ENCODE measurements at places on chromosomes 11 and 22.

DNA sequence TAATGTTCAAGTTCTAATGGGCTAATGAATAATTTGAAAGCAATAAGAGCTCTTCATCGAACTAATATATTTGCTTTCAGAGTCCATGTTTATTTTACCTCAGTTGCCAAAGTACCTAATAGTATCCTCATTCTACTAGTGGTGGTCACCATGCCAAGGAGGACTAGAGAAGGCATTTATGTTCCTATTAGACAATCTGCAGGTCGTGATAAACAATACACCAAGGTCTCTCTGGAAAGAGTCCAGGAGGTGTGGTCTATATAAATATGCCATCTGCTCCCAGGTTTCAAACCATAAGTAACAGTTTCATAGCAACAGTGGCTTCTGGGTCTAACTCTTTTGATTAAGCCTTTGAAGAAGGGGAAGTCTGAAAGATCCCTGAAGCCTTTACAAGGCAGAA is 42.9 kb downstream of the ARFGAP3 start:
- no peak for DNase-seq

DNA sequence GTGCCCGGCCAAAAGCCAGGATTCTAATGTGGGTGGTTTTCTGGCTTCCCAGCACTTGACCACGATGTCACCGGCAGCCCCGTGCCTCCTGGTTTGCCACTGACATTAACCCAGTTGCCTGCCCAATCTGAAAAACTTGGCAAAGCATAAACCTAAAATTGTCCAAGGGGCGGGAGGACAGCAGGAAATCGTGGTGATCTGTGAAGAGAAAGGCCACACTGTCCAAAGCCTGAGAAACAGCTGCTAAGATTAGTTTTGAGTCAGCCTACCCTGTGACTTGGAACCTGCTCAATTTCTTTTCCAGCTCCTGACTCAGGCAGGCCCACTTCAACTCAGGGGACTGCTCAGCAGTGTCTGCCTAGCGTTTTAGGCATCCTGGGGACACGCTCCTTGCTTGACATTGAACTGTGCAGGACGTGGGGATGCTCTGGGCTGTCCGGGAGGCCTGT is 8.2 kb upstream of the F2 start:
- no peak for DNase-seq

DNA sequence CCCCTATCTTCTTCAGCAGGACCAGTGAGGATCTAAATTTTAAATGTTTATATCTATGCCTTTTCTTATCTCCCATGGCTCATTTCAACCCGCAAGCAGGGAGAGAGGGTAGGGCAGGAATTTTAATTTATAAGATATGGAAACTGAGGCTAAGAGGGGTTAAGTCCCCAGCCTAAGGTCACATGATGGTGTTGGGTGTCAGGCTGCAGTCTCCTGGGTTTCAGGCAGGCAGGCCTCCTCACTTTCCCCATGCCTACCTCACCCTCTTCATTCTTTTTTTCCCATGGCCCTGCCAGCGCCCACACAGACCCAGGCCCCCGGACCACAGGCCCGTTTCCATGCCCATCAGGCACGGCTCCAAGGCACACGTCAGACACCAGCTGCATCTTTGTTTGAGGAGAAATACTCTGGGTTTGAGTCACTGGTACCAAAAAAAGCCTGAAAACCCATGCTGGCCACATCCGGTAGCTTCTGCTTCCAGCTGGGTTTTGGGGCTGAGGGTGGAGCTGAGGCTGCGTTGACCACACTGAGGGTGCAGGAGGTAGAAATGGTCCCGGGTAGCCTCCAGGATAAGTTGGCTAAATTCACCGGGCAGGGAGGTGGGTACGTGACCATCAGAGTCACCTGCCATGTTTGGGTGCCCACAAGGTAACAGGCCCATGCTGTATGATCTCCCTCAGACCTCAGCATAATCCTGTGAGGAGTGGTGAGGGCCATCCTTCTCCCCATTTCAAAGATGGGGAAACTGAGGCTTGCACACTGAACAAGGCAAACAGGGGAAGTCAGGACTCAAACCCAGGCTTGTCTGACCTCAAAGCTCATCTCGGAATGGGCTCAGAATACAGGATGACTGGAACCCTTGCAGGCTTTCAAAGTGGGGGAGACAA is 7.5 kb downstream of the CRYBB1 start:
- DNase-seq: no peak

- DNase-seq: no peak
These were observed 3.7 kb upstream of the CLCF1 start for GRCh38 chr11:67376873-67377808.

DNA sequence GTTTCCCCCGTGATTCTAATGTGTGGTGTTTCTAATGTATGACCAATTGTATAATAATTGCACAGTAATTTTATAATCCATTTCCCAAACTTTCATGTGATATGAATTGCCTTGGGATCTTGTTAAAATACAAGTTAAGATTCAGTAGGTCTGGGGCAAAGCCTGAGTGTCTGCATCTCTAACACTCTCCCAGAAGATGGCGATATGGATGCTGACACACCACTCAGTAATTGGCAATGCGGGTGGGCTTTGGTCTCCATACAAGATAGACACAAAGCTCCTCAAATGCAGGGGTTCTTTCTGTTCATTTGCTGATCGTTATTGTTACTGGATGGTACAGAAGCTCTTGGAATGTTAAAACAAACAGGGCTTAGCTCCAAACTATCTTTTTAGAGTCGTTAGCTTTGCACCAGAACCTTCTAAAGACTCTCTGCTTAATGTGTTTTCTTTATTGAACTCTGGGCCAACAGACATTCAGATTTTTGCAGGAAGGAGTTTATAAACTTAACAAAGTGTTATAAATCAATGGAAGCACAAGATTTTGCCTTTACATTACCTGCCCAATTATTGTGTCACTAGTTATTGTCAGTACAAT is 45.4 kb upstream of the ANO3 start:
- DNase-seq: no peak

- peak; percentile 22 for DNase-seq
These were observed 23.2 kb downstream of the CAPN1 start for GRCh38 chr11:65204646-65205601.

DNA sequence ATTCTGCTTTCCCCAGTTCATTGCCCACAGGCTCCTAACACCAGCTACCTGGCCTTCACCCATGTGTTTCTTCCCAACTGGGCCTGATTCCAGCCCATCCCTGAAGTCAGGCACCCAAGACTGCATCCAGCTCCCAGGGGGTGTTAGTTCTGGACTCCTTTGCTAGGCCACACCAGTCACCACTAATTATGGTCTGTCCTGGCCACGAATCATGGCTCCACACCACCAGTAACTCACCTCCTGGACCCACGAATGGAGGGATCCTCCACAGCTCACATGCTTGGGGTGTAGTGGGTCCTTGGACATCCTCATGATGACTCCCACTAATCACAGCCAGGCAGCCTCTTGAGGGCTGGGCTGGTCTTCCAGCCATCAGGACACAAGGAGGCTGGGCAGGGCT is 3.6 kb upstream of the RASL10A start:
- no peak for DNase-seq

DNA sequence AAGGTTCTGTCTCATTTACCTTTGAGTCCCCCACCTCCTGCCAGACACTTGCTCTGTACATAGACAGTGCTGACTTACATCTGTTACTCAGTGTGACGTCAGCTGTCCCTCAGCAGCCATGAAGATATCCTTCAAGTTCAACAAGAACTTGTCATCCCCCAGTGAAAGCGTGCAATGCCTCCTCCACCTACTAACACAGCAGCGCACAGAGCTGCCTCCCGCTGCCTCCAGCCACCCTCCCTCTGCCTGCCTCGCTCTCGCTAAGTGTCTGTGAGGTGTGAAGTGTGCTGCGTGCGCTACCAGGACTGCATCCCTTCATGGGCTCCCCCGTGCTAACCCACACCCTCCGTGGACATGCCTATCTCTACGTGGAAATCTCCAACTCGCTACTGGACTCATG is 621.4 kb downstream of the BRD1 start:
- DNase-seq: no peak

GRCh38 chr22:48941033-48941902 is 886.4 kb downstream of the BRD1 start:
- DNase-seq: no peak

GRCh38 chr11:59197991-59198390 is 14.7 kb downstream of the MPEG1 start:
- no peak for DNase-seq

DNA sequence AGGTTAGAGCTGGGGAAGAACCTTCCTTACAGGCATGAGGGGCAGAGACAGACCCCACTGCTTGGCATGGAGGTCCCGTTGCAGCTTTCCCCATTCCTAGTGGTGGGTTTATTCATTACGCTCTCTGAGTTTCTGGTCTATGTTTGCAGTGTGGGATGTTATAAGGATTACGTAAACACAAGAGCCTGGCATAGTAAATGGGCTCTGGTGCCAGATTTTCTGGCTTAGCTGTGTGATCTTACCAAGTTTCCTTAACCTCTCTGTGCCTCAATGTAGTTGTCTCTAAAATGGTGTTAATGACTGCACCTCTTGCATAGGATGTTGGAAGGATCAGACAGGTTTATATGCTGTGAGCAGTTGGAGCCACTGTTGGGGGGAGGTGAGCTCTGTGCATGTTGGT is 15.1 kb downstream of the DTX4 start:
- no peak for DNase-seq

GRCh38 chr22:17639247-17639741 is 737 bp downstream of the BCL2L13 start:
- no peak for DNase-seq

GRCh38 chr11:100673063-100673462 is 14.0 kb upstream of the ARHGAP42 start:
- DNase-seq: no peak

- no peak for DNase-seq
These were observed 15.0 kb downstream of the LRRC32 start for GRCh38 chr11:76655501-76656049.

GRCh38 chr11:122745111-122745510 is 89.6 kb downstream of the UBASH3B start:
- DNase-seq: no peak

- DNase-seq: no peak
These were observed 23.2 kb upstream of the UBASH3B start for GRCh38 chr11:122632181-122632824.

- DNase-seq: no peak
These were observed 12.9 kb downstream of the STARD10 start for GRCh38 chr11:72781063-72781312.

- peak; percentile 89 for DNase-seq
These were observed at the start of the genes CWC15 and KDM4D for GRCh38 chr11:94973099-94973968. Gene CWC15 (minus strand): TSS chr11:94973556. CDS start chr11:94972185, 1,371 bp downstream. Gene KDM4D (plus strand): TSS chr11:94973709. CDS start chr11:94997373, 23,664 bp downstream.

DNA sequence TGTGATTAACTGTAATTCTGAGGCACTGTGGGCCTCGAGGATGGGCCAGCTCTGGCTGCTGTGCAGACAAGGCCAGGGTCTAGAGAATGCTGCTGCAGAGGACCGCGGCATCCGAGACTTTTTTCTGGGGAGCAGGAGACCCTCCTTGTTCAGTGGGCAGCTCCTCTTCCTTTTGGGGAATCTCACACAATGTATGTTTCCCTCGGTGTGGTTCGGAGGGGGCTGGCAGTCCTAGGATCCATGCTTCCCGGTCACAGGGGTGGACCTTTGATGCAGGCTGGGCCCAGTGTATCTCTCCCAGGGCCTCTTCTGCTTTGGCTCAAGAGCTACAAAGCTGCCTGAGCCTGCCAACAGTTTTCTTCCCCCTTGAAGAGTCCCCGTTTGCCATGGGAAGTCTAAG is 31.5 kb downstream of the MYEOV start:
- no peak for DNase-seq

DNA sequence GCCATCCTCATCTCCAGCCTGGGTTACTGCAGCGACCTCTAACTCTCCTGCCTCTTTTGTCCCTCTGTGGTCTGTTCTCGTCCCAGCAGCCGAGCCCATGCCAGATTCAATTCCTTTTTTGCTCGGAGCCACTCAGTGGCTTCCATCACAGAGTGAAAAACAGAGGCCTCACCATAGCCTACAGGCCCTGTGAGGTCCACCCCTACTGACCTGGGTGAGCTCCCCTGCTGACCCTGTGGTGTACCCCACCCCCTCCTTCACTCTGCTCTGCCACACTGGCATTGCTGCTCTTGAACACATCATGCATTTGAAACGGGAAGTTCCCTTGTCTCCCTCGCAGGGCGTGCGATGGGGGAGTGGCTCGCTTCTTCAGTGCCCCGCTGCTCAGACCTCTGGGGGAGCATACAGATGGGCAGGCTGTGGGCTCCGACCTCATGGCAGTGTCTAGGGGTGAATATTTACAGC is 2.1 kb downstream of the AIP start:
- DNase-seq: no peak

- DNase-seq: no peak
These were observed 83.0 kb downstream of the PPP6R3 start for GRCh38 chr11:68543594-68543993.

GRCh38 chr22:17097062-17097461 is 12.3 kb downstream of the IL17RA start:
- DNase-seq: no peak

DNA sequence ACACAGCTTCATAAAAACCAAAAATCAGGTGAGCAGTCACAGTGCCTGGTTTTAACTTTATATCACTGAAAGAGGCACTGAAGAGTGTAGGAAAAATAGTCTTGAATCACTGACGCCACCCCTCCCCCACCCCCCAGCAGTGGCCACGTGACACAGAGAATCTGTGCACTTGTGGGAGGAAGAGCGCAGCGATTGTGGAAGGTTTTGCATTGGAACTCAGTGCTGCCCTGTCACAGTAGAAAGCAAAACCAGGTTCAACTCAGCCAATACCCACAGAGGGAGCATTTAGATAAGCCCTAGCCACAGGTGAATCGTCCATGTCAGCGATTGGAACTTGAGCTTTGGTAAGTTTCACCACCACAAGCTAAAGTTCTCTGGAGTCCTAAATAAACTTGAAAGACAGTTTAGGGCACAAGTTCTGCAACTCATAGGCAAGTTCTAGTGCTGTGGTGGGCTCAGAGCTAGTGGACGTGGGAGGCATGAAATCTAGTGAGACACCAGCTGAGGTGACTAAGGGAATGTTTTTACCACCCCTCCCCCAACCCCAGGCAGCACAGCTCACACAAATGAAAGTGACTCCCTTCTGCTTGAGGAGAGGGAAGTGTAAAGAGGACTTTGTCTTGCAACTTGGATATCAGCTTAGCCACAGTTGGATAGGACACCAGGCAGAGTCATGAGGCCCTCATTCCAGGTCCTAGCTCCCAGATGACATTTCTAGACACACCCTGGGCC is 13.3 kb downstream of the OR52B2 start:
- DNase-seq: no peak

GRCh38 chr22:22838148-22838786 is 49.3 kb upstream of the IGLL5 start:
- DNase-seq: no peak

DNA sequence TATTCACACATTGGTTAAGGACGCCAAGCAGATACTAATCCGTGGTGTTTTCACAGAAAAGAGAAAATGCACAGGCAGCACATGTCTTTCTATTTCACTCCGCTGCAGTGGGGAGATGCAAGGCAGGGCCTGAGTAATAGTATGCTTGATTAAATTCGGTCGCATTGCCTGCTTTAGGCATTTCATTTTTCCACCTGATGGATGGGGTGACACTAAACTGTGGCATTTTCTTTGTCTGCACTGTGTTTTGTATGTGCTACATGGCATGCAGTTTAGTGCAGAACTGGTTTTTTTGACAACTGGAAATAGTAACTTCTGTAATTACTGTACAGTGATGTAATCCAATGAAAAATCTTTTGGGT is 94.9 kb downstream of the SLC17A6 start:
- no peak for DNase-seq

Data from activated naive CD4-positive, alpha-beta T cell (primary cell).